Globus pallidus (tissue), 1 donor: ENCODE measurements at places on chromosomes 13 and 19.
A peak's percentile ranks its signal among the peaks of the same experiment; 100 is the strongest.

DNA sequence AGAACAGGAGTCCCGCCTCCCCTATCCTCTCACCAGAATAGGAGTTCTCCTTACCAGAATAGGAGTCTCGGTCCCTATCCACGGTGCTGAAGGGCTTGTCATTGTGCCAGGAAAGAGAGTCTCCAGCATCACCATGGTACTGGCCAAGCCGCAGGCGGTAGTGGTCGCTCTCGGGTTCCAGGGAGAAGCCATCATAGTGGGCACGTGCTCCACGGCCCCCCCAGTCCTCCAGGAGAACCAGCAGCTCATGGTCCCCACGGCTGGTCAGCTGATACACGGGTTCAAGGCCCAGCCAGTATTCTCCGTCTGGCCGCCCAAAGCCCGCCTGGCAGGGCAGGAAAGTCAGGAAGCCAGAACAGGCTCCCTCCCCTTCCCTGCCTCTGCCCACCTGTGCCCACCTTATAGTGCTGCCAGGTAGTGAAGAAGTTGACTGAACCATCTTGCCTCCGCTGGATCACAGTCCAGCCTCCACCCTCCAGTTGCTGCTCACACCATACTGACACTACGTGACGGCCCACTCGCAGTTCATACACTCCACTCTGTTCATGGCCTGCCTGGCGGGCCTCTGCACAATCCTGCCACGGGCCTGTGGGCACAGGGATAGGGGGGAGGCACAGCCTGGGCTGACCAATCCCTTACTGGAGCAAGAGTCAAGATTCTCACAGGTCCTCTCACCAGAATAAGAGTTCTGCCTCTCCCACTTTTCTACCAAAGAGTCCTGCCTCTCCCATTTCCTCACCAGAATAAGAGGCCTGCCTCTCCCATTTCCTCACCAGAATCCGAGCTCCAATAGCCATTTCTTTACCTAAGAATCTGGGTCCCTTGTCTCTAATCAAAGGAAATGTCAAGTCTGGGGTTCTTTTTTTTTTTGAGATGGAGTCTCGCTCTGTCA is 7.4 kb downstream of the SHFL start:
- DNase-seq, result no peak

GRCh38 chr19:16327911-16328823 is 3.5 kb downstream of the KLF2 start:
- peak; percentile 73 for DNase-seq

- DNase-seq, result no peak
Observed at GRCh38 chr19:20233105-20233504, 66.1 kb downstream of the ZNF486 start.

DNA sequence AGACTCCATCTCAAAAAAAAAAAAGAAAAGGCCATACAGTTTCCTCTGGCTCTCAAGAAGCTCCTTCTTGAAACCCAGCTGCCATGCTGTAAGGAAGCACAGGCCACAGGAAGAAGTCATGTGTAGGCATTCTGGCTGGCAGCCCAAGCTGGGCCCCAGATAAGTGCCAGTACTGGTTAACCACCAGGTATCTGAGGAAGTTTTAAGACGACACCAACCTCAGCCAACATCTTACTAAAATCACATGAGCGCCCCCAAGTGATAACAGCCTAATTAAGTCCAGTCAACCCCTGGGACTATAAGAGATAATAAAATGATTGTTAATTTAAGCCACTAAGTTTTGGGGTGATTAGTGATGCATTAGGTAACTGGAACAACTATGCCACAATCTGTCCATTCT is 27.4 kb upstream of the AKT2 start:
- no peak for DNase-seq

DNA sequence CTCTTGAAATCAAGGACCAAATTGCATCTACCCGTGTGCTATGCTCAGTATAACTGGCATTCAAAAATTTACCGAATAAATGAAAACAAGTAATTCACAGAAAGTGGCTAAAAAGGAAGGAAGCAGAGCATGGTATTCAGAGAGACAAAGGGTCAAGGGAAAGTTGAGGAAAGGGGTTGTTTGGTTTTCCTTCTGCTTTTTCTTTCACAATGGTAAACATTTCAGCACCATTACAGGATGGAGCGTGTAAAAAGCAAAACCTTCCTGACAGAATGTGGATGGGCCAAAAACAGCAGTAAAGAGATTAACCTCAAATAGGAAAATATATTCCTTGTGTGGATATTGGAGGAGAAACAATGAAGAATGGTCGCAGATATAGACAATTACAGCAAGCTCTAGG is 14.8 kb downstream of the DIAPH3 start:
- DNase-seq, result no peak

GRCh38 chr13:114311908-114312307 is 2.4 kb upstream of the CHAMP1 start:
- no peak for DNase-seq

DNA sequence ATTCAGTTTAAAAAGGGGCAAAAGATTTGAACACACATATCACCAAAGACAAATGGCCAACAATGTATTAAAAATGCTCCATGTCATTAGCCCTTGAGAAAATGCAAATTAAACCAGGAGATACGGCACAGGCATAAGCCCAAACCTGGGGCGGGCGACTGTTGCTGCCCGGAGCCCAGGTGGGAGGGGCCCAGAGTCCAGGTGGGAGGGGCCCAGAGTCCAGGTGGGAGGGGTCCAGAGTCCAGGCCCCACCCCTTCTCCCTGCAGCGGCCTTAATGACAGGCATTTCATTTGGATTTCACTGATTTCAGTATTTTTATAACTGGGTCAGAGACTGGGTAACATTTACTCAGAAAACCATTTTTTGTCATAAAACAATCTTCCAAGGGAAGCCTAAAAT is 78.2 kb downstream of the RASA3 start:
- DNase-seq, result no peak

DNA sequence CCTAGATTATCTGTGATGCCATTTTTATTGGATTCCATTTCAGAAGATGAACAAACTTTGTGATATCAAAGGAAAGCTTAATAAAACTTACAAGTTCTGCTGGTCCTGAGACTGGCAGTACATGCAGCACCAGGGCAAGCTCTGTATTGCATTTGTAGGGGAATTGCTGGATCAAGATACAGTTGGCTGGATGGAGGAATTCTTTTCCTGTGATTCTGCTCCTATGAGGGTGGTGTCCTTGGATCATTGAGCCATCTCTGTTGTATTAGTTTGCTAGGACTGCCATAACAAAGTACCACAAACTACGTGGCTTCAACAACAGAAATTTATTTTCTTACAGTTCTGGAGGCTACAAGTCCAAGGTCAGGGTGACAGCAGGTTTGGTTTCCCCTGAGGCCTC is 33.9 kb upstream of the CSNK1A1L start:
- no peak for DNase-seq

- DNase-seq, result no peak
Observed at GRCh38 chr13:99067159-99067985, 89.5 kb upstream of the DOCK9 start.

DNA sequence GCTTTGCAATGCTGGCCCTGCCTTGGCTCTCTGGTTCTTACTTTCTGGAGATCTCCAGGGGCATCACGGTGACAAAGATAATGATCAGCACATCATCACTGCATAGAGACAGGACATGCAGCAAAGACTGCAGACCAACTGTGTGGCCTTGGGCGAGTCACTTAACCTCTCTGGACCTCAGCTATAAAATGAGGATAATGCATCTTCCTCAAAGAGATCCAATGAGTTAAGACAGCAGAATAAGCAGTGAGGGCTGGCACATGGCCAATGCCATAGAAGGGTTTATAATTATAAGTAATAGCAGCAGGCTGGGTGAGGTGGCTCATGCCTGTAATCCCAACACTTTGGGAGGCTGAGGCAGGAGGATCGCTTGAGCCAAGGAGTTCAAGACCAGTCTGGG is 2.4 kb downstream of the MAG start:
- DNase-seq, result no peak

GRCh38 chr13:91362908-91363307 is 15.4 kb downstream of the MIR17HG start:
- no peak for DNase-seq

DNA sequence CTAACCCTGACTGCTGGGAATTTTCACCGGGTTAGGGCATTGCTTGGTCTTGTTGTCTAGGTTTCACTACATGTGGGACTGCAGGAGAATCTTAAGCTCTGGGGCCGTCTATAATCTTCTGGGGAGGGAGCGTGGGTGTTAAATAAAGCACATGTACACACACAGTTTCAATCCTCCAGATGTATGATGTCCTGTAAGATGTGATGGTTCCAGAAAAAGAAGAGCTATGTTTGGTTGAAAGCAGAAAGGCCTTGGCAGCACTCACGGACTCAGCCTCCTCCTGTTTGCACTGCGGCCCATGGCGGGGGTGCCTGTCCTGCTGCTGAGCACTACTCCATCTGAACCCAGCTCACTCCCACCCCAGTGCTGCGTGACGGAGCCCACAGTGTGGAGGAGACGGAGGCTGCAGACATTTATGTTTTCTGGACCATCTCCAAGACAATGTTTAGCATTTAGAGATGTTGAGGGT is 343.5 kb downstream of the TEX29 start:
- DNase-seq, result no peak

GRCh38 chr19:42324655-42325307 is 654 bp upstream of the MEGF8 start:
- DNase-seq, result no peak

- DNase-seq, result no peak
Observed at GRCh38 chr19:52991484-52991883, 22.2 kb upstream of the ERVV-1 start.

DNA sequence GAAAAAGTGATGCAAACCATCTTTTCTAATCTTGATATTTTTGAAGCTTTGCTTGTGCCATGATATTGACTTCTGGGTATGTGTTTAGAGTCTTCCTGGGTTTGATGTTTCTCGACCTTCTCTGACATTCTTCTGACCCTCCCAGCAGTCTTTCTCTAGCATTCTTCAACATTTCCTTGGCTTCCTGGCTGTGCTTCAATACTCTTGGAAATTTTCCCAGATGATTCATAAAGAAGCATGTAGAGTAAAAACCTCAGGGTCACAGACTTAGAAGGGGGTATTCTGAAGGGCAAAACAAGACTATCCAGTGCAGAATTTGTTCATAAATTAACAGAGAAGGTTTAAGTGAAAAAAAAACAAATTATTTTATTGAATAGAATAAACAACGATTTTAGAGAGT is 946.3 kb upstream of the PCDH9 start:
- DNase-seq, result no peak

- DNase-seq, result no peak
Observed at GRCh38 chr19:49200238-49200862, 42.8 kb downstream of the TRPM4 start.

DNA sequence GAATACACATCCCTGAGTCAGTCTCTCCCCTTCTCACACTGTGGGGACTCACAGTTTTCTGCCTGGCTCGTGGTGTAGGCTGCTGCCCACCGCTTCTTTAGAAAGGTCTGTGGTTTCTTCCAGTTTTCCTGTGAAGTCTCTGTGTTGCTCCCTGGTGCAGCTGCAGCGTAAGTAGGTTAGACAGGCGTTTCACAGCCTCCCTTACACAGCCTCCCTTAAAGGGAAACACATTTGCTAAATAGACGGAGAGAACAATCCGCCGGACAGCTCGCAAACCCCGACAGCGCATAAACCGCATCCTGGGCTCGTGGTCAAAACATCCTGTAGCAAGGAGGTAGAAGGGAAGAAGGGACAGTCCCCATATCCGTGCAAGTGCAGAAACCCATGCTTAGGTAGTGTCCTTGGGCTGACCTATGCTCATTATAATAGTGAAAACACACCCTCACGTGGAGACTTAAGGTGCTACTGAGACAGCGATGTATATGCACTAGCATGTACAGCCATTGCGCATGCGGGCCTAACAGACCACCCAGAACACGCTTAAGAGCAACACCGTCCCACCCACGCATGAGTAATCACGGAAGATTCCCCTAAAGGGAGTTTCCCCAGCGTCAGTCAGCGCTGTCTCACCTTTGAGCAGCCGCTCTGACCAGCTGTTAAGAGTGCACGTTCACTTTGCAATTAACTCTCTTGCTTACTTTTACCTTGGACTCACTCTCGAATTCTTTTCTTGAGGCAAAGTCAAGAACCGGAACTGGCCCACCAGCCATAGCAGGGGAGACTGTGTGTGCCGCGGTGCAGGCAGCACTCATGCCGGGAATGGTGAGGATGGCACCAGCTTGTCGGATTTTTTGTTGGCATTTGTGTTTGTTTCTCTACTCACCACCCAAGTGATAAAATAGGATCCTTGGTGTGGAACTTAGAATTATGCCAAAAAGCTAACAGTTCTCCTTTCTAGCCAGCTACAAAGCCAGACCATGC is 16.6 kb downstream of the SIGLEC8 start:
- DNase-seq, result no peak

GRCh38 chr13:62663767-62664166 is 1248.1 kb upstream of the PCDH20 start:
- DNase-seq, result no peak

DNA sequence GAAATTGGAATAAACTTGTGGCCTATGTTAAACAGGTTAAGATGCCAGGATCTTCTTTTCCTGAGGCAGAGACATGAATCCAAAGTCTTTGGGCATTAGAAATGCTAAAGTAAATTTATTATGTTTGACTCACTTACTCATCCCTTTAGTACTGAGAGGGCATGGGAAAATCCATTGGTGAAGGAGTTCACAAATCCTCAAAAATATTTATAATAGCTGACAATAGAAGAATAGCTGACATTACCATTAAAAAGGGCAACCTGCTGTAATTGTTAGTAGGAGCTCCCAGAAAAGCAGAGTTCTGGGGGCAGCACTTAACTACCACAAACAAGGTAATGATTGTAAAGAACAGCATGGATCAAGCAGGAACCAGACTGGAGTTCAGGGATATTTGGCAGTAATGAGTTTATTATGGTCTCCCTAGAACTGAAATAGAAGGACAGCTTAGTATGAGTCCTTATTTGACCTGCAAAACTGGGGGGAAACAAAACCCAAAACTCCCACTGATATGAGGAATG is 285.8 kb upstream of the KLHL1 start:
- DNase-seq, result no peak

DNA sequence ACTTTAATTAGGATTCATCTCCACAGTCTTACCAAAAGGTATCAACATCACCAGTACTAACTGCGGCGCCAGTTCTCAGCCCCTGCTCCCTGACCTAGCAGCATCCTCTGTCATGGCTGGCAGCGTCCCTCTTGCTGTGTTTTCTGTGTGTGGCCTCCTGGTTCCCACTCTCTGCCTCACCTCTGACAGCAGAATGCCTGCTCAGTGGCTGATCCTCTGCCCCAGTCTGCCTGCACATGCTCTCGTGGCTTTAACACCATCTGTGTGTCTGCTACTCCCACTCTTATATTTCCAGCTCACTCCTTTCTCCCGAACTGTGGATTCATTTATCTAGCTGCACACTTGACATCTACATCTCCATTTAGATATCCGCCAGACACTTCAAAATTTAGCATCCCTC is 341.5 kb downstream of the MTUS2 start:
- DNase-seq, result no peak

- no peak for DNase-seq
Observed at GRCh38 chr13:98599502-98600328, 22.8 kb upstream of the STK24 start.

GRCh38 chr13:43489233-43489632 is 297.5 kb downstream of the ENOX1 start:
- no peak for DNase-seq

- no peak for DNase-seq
Observed at GRCh38 chr13:105569816-105570215, 965.6 kb downstream of the EFNB2 start.
